SJSA1 (cell line): ENCODE measurements at places on chromosomes 3 and 15. TPM values are rescaled to one million over a fixed set of nuclear protein-coding genes. Genes with fewer than 3 reads are reported as not detected.

Gene CLDN16
- total RNA-seq = 0.08 TPM in 1 of 2 replicates, not detected in the other

Gene SNTN
- not detected in 2 replicates for total RNA-seq

Gene AGTR1
- total RNA-seq = not detected in 2 replicates

Gene PCBP4
- 75.3 and 138 TPM in 2 replicates for total RNA-seq

Gene CDHR4
- not detected in 2 replicates for total RNA-seq

Gene CD276
- total RNA-seq = 81.2 and 148 TPM in 2 replicates

Gene CSNK1G1
- total RNA-seq = 9.2 and 14.2 TPM in 2 replicates

Gene COL7A1
- total RNA-seq = 86.6 and 136 TPM in 2 replicates

Gene TEX9
- total RNA-seq = 0.16 and 1.2 TPM in 2 replicates

Gene UACA
- 26.8 and 27.8 TPM in 2 replicates for total RNA-seq

Gene LNP1
- total RNA-seq = 1.6 and 4.1 TPM in 2 replicates

Gene FNDC3B
- 42.7 and 73.4 TPM in 2 replicates for total RNA-seq

Gene ST8SIA2
- total RNA-seq = 3.9 and 5.7 TPM in 2 replicates

Gene ZNF774
- total RNA-seq = 0.66 and 4.1 TPM in 2 replicates
